ENCODE measurements at places on chromosomes 1 and 21.

GRCh38 chr1:185137896-185138545 lies 18.7 kb downstream of the TRMT1L start:
- DNase-seq: no peak

DNA sequence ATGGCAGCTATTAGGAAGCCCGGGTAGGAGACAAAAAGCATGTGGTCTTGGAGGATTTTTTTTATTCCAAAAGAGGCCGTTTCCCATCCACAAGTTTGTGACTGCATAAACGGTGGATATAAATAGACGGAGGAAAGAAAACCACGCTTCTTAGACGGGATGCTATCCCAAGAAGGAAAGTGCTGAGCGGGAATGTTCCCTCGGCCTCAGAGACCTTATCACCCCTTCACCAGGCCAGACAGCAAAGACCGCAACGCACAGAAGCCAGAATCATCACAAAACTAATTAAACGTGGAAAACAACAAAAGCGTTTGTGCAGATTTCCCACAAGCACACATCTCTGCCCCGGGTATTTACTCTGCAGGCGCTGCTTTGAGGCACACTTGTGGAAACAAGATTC lies 43.2 kb downstream of the HLCS start:
- DNase-seq: no peak

DNA sequence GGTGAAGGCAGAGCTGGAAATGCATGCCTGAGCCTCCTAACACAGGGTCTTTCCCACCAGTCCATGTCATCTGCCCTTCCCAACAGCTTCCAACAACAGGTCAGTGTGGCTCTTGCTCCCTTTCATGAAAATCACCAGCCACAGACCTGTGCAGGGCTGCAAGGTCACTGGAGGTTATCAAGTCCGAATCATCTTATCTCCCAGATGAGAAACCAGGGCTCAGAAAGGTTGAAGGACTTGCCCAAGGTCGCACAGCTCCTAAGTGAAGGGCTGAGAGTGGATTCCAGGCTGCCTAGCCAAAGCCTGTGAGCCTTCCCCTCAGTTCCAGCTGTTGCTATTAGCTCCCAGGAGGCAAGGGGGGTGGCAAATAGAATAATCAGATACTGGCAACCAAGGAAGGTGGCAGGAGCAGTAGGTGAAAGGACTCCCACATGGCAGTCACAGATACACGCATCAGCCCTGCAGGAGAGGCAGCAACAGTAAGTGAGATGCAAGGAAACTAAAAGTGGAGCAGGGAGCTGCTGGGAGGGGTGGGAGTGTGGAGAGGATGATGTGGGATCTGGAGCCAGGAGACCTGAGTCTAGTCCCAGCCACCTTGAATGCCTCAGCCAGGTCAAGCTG lies 74.2 kb downstream of the SSBP3 start:
- no peak for DNase-seq

DNA sequence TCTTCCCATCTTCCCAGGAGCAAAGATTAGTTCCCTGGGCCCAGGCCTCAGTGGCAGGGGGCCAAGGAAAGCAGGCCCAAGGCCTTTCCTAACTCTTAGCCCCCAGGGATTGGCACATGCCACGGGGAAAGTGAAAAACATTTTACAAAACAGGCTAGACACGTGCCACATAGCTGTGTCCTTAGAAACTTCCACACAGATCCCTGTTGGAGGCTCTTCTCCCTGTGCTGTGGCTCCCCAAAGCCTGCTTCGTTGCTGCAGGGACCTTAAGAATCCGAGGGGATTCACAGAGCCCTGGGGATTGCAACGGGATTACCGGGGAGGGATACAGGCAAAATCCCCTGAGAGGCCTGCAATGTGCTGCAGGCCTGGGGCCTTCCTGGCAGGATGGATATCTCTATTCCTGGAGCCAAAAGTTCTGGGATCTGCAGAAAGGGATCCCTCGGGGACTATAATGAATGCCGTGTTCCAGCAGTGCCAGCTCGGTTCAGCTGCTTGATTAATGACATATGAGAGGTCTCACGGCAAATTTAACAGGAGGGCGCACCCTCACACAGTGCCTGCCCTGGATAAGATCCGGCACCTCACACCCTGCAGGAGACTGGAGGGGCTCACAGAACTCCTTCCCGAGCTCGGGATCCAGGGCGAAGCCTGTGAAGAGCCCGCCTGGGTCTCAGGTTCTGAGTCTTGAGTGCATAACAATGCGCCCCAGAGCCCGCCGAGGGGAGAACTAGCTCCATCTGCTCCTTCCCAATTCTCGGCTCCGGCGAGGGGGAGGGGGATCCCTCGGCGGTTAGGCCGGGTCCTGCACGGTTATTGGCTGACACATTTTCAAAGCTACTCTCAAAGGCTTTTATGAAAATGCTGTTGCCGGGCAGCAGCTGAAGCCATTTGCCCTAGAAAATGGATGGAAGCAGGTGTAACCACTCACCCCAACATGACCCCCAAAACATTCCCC lies 15.3 kb upstream of the RGS8 start:
- DNase-seq: no peak

- DNase-seq: no peak
Observed at GRCh38 chr1:8015036-8015808, 10.9 kb downstream of the ERRFI1 start.

GRCh38 chr1:41268154-41268770 lies 26.2 kb upstream of the SCMH1 start:
- DNase-seq: peak; percentile 55

DNA sequence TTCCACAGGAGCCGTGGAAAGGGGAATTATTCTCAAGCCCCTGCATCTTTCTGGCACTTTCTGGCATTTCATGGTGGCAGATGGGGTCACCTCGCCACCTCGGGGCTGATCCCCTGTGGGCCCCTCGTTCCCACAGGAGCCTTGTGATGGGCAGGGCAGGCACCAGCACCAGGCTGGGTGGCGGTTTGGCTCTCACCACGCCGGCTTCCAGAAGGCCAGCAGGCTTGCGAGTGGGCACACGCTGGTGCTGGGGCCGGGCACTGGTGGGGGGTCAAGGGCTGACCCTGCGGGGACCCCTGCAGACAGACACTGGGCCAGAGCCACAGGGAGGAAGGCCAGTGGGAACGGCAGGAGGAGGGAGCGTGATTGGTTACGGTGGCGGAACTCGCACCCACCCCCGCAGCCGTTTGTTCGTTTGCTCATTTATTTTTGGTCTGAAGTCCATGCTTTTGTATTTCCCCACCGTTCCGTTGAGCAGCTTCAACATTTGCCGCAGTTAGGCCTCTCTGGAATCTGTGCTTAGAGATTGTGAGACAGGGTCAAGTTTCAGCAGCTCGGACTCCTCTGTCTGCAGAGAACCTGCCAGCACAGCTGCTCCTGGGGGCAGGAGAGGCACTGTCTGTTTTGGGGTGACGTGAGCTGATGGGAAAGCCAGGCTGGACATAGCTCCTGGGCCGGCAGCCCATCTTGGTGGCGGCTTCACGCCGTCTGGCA lies 5.3 kb downstream of the COL18A1 start:
- DNase-seq: no peak

DNA sequence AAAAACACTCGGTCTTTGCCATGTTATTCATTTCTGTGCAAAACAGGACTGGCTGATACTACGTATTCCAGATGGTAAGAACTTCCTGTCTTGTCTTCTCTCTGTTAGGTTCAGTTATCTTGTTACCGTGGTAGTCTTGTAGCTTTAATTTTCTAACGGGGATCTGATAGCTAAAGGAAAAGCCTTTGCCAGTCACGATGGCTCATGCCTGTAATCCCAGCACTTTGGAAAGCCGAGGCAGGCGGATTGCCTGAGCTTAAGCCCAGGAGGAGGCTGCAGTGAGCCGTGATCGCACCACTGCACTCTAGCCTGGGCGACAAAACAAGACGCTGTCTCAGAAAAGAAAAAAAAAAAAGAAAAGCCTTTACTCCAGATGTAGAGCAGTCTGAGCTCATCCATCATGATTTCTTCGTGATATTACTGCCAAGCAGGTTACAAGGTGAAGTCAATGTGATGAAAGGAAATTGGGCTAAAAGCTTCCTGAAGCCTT lies 11.1 kb upstream of the MSTO1 start:
- no peak for DNase-seq

GRCh38 chr1:180233191-180234011 lies 3.3 kb downstream of the LHX4 start:
- no peak for DNase-seq

DNA sequence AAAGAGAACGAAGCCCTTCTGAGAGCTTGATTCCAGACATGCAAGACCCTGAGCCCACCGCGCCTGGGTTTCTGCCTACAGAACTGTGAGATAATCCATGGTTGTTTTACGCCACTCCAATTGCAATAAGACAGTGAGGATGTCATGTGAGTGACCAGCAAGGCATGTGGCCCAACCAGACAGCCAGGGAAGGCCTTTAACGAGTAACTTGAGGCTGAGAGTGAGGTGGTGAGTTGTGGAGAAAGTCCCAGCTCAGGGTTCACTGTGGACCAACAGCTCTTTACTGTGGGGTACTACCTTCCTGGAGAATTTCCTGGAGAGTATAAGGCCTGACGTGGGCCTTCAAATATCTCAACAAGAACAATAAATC lies 153.9 kb downstream of the ETS2 start:
- DNase-seq: no peak

All from effector CD8-positive, alpha-beta T cell (primary cell).